ENCODE measurements at places on chromosomes 1 and 21. TPM values are rescaled to one million over a fixed set of nuclear protein-coding genes. Genes with fewer than 3 reads are reported as not detected.
A peak's percentile ranks its signal among the peaks of the same experiment; 100 is the strongest.

DNA sequence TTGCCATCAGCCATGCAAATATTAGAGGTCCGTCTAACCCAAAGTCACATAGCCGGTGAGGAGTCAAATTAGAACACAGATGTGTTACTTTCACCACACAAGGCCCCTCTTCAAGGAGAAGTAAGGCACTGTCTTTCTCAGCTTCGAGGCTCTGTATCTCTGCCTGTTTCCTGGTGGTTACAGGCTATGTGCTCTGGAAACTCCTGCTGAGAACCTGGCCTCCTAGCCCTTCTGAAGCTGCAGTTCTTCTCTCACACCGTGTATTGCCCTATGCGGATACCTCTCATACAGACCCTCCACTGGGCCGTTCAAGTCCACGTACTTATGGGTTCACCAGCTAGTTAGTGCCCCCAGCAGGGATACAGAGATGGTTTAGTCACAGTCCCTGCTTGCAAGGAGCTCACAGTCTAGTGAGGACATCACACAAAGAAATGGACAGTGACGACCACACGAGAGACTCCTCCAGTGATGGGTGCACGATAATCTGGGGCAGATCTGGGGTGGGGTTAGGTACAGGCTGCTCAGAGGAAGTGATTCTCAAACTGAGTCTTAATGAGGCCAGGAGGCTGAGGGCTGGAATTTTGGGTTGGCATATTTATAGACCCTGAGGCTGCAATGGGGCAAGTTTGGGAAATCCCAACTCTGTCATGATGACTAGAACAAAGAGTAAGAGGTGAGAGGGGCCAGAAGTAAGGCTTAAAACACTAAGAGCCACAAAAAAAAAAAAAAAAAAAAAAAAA lies 22.8 kb upstream of the ELOA start:
- peak; percentile 43 for DNase-seq

The TNFRSF14 gene
- total RNA-seq, result 13.3 TPM

The CDC7 gene
- 3.5 TPM for total RNA-seq

The RAB3B gene
- 67.3 TPM for total RNA-seq

GRCh38 chr1:159015440-159015909 lies 5.8 kb downstream of the IFI16 start:
- peak; percentile 90 for DNase-seq

The PHLDA3 gene
- total RNA-seq, result 148 TPM

GRCh38 chr21:33434770-33435360 lies 31.7 kb downstream of the IFNGR2 start:
- peak; percentile 94 for DNase-seq

The FMO4 gene
- total RNA-seq, result 1.6 TPM

Data from GM23248 (cell line).